ENCODE measurements at places on chromosomes 3 and 15.

DNA sequence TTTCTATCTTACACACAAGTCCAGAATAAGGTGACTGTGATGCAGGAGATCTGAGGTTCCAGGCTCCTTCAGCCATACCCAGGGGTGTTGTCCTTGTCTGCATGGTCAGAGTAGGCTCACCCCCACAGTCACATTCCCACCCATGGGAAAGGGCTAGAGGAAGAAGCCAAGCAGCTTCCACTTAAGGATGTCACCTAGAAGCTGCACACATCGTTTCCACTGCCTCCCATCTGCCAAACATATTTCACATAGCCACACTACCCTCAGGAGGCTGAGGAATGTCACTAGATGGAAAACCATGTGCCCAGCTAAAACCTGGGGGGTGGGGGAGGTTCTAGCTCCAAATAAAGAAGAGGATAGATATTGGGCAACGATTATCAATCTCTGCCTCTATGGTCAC is 58.1 kb downstream of the TMEM39A start:
- no peak for DNase-seq

- no peak for DNase-seq
Observed at GRCh38 chr15:62874959-62875625, 167.5 kb upstream of the TPM1 start.

- no peak for DNase-seq
Observed at GRCh38 chr3:94524102-94524919, 461.4 kb downstream of the NSUN3 start.

DNA sequence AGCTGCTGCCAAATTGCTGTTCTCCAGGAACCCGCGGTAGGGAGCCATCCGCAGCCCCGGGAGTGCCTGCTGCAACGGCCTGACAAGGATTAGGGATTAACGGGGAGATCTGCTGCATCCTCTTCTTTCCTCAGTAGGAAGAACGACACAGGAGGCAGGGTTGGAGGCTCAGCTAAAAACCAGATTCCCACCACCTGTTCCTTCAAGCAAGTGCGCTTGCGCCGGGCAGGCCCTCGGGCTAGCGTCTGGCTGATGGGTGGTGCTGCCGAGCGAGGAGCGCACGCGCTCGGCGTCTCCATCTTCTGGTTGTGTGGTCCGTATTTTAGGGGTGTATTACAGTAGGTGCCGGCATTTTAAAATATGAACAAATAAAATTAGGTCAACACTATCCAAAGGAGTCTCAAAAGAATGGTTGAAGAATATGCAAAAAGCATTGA is 25.4 kb upstream of the SLC25A26 start:
- DNase-seq = peak; percentile 7

Measured in activated T-cell treated with anti-CD3 and anti-CD28 coated beads for 24 hours (primary cell).